Stimulated activated CD4-positive, alpha-beta T cell treated with anti-CD3 and anti-CD28 coated beads, TNF-alpha, amount 100 ng/mL, for 24 hours (primary cell): ENCODE measurements at places on chromosomes 4 and X.

DNA sequence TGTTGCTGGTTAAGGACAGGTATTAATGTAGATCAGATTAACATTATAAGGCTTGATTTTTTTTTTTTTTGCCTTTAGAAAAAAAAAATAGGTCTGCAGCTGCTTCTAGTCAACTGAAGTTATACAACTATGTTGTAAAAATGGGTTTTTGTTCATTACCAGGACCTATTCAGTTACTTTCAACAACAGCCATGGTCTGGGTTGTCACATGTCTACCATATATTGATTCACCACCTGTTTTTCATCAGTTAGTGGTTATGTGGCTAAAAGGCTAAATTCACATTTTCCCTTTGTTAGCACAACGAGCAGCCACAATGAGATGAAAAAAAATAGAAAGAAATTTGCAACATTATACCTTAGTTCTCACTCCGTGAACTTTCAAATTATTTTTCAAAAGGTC is 45.5 kb downstream of the GLRB start:
- no peak for DNase-seq

GRCh38 chrX:66167431-66167830 is 3.4 kb downstream of the HEPH start:
- DNase-seq = no peak

DNA sequence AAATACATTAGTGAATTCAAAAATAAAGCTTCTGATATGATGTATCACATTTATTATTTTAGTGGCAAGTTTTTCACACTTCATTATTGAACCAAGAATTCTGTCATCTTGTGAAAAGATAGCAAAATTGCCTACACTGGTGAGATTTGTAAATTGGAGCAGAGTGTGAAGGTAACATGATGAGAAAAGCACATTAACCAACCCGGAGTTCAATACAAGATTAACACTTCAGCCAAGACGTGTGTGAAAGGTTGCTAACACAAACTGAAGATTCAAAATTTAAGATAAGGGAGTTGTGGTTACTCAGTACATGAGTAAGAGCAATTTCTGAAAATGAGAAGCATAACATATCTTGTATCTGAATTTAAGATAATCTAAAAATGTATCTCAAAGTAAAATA is 346.7 kb downstream of the PDHA2 start:
- no peak for DNase-seq

- DNase-seq = no peak
Measured at GRCh38 chr4:18676526-18676915, 655.0 kb upstream of the LCORL start.

GRCh38 chr4:109648266-109648996 is 54.8 kb downstream of the CASP6 start:
- DNase-seq = no peak
